ENCODE measurements at places on chromosomes 7 and 10. TPM values are rescaled to one million over a fixed set of nuclear protein-coding genes. Genes with fewer than 3 reads are reported as not detected.

DNA sequence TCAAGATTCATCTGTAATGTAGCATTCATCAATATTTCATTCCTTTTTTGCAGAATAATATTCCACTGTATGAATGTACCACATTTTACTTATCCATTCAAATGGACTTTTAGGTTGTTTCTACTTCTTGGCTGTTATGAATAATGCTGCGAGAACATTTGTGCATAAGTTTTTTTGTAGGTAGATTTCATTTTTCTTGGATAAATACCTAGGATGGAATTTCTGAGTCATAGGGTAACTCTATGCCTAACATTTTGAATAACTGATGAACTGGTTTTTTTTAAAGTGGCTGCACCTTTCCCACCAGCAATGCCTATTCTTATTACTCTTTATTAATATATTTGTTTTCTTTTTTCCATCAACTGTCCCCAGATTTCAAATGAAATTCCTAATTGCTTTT lies 9.1 kb upstream of the XPNPEP1 start:
- DNase-seq: no peak

DNA sequence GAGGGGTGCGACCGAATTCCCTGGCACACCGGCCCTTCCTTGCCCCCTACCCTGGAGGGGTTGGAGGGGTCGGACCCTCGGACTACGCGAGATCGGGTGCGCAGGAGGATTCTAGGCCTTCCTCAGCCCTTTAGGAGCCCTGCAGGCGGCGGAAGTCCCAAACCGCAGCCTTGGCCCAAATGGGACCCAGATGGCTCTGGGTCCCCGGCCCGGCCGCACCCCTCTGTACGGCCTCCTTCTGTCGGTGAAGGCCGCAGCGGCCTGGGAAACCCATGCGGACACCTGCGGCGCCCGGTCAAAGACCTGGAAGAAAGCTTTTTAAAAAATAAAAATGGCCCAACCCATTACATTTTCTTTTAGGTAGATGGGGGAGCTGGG lies 2.4 kb upstream of the VAX1 start:
- DNase-seq: no peak

DNA sequence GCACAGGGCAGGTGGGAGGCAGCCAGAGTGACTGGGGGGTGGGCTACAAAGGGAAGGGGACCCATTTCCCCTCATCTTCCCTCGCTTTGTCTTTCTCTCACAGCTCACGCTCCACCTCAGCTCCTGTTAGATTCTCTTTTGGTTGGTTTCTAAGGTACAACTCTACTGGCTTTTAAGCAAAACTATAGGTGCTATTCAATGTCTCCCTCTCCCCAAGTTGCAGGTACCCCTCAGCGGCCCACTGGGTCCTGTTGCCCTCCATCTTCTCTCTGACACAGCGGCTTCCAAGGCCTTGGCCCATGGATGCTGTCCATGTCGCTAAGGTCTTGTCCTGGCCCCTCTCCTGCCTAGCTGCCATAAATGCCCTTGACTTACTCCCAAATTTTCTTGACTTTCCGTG lies 168.4 kb downstream of the COBL start:
- no peak for DNase-seq

DNA sequence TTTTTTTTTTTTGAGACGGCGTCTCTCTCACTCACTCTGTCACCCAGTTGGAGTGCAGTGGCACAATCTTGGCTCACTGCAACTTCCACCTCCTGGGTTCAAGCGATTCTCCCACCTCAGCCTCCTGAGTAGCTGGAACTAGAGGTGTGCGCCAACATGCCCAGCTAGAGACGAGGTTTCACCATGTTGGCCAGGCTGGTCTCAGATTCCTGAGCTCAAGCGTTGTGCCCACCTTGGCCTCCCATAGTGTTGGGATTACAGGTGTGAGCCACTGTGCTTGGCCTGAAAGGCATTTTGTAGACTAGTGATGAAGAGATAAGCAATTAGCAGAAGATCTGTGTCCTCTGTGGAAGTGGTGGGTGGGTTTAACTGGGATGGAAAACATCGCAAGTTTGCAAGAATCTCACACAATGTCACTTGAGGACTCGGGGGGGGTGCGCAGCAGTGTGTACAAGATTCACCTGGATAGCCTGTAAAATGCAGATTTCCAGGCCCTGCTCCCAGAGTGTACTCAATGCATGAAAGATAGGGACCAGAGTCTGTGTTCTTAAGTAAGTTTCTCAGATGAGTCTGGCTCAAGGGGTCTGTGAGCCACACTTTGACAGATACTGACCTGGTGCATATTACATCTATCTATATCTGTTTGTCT lies 10.9 kb downstream of the CYP17A1 start:
- DNase-seq: no peak

DNA sequence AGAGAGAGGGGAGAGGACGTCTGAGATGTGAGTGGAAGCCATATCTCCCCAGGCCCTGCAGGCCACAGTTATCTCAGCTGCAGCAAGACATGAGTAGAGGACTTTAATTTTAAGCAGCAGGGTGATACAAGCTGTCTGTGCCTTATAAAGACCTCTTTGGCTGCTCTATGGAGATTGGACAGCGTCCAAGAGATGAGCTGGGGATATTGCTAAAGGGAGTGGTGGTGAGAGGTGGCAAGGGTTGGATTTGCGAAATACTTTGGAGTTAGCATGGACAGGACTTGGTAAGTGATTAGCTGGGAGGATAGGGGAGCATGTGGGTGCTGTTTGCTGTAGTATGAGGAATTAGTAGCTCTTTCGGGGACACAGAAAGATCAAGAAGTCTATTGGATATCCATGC lies 191.8 kb downstream of the CACNB2 start:
- no peak for DNase-seq

- no peak for DNase-seq
Observed at GRCh38 chr10:66805612-66806011, 120.2 kb upstream of the LRRTM3 start.

DNA sequence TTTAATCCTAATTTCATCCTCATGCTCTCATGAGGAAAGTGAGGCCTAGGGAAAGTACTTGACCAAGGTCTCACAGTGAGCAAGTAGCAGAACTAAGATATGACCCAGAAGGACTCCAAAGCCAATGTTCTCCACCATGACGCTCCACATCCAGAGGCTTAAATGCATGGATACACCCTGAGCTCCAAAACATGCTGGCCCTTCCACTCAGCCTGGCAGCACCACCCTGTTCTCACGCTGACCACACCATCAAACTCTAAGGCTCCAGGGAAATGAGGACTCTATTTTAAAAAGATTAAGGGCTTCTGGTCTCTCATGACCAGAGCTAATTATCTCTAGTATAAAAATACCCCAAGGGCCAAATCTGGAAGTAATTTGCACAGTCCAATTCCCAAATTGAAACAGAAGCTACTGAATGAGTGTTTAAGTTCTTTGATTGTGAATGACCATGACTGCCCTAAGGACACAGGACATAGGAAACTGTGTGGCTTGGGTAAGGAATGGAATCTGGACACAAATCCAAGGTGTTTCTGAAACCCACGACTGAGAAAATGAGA lies 71.1 kb upstream of the ABLIM1 start:
- DNase-seq: no peak

DNA sequence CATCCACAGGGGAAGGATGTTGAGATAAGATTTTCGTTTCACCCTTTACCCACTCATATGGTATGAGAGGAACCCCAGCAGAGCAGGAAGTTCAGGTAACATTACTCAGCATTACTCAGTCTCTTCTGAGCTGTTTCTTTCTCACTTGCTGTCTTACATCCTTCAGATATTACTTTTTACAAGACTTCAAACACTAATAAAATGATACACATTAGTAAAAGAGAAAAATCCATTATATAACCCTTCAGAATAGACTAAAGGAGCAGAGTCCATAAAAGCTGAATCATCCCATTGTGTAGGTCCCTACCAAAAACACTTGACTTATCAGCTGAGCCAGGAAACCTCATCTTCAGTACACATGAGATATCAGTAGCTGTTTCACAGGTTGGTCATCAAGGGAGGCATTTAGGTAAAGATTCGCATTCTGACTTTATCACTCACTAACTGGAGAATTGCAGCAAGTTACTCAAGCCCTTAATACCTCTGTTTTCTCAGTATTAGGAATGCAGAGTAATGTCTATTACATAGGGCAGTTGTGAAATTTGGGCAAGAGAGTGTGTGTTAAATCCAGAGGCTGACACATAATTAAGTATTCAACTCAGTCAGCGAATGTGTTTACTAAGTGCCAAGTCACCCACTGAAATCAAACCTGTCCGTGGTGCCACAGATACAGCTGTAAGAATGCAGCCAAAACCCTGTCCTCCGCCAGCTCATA lies 44.7 kb downstream of the KLF6 start:
- no peak for DNase-seq

DNA sequence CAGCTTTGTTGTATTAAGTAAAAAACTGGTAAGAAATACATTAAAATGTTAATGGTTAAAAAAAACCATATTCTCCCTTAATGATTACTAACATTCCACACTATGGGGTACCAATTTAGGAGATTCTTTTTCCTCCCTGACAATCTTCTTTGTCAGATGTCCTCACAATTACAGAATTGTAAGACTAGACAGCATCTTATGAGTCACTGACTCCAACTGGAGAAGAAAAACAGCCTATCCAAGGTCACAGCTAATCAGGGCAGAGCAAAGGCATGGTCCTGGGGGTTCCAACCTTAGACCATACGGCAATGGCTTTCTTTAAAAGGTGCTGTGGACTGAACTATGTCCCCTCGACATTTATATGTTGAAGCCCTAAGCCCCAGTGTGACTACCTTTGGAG lies 127.6 kb downstream of the DLG5 start:
- DNase-seq: no peak

DNA sequence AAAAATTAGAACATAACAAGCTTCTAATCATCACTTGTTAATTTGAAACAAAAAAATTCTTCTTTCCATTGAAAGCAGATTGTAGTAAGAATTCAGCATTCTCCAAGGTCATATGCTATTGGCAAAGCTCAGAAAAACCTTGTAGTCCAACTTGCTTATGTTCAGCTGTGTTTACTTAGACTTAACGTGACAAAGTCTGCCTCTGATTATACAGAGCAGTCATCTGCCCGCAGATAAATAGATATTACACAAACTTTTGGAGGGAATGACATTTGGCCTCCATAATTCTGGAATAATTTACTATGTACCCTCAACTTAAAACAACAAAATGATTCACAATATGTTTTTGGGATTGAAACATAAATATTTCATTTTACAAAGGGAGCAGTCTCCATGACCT lies 45.8 kb downstream of the MKX start:
- DNase-seq: no peak

The SEMA3E gene
- 2.0 TPM for total RNA-seq

The GPNMB gene
- 75.5 TPM for total RNA-seq

Data from ovary (tissue), 10 donors.